Bronchial epithelial cell (primary cell): ENCODE measurements at places on chromosomes 13 and 19.
A peak's percentile ranks its signal among the peaks of the same experiment; 100 is the strongest.

GRCh38 chr19:51430221-51430620 is 12.8 kb upstream of the SIGLEC10 start:
- DNase-seq, result no peak

- DNase-seq, result no peak
Observed at GRCh38 chr19:6058518-6059201, 51.6 kb downstream of the RFX2 start.

GRCh38 chr13:52061587-52061986 is 37.1 kb downstream of the UTP14C start:
- DNase-seq, result peak; percentile 31

- no peak for DNase-seq
Observed at GRCh38 chr13:101303521-101303920, 112.8 kb downstream of the NALCN start.

GRCh38 chr19:10018786-10019185 is 5.5 kb downstream of the RDH8 start:
- DNase-seq, result no peak

GRCh38 chr13:75025956-75026355 is 456.0 kb downstream of the TBC1D4 start:
- no peak for DNase-seq
